ENCODE measurements at places on chromosomes 3 and 15.

DNA sequence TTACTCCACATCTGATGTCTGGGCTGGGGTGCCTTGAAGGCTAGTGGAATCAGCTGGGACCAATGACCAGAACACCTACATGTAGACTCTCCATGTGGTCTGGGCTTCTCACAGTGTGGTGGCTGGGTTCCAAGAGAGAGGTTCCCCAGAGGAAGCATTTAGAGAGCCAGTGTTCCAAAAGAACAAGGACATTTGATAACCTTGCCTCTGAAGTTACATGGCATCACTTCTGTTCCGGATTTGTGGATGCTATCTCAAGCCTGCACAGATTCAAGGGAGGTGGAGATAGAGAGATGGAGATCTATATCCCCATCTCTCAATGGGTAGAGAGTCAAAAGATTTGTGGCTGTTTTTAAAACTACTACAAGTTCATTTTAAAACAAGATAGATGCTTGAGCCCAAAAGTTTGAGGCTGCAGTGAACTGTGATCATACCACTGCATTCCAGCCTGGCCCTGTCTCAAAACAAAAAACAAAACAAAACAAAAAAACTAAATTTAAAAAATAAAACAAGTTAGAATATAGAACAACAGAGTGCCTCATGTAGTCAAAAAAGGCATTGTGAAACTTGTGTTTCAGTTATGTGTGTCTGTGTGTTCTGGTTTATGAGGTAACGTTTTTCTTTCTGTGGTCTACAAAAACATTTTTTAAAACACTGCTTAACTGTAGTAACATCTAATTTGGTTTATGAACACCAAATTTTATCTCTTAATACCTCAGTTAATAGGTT lies 44.8 kb downstream of the PDE8A start:
- DNase-seq: no peak

DNA sequence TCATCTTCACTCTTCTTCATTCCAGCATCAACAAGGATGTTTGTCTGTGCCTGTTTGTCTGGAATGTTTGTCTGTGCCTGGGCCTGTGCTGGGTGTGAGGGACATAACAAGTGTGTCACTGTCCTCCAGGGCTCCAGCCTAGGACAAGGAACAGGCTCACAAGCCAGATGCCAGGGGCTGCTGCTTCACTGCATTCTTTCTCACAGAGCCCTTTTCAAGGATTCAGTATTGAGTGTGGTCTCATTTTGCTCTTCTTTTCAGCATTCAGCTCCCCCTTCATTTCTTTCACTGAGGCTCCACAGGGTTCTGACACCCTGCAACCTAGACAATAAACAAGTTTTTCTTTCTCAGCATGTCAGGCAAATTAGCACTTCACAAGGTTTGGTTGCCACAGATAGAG lies 43.6 kb upstream of the KY start:
- DNase-seq: no peak

GRCh38 chr15:49644364-49644794 lies 23.5 kb downstream of the DTWD1 start:
- no peak for DNase-seq

GRCh38 chr15:72389231-72389630 lies 8.9 kb upstream of the TMEM202 start:
- DNase-seq: no peak

- no peak for DNase-seq
Observed at GRCh38 chr3:48064292-48064829, 48.1 kb upstream of the MAP4 start.

DNA sequence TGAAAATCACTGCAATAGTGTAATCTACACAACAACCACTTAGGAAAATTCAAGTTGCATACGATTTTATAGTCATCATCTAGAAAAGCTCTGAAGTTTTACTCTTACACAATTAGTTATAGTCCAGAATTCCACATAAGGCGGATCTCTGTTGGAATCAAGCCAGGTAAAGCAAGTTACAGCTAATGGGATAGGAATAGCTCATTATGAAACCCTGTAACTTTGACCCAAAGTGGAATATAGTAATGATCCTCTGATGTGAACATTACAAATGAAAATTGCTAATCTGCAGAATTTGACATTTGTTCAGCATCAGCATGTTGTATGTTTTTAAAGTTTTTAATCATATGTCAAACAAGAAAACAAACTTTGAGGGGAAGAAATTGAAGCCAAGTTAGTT lies 4.4 kb downstream of the CERS3 start:
- no peak for DNase-seq

- no peak for DNase-seq
Observed at GRCh38 chr15:81516461-81516860, 142.4 kb upstream of the TMC3 start.

DNA sequence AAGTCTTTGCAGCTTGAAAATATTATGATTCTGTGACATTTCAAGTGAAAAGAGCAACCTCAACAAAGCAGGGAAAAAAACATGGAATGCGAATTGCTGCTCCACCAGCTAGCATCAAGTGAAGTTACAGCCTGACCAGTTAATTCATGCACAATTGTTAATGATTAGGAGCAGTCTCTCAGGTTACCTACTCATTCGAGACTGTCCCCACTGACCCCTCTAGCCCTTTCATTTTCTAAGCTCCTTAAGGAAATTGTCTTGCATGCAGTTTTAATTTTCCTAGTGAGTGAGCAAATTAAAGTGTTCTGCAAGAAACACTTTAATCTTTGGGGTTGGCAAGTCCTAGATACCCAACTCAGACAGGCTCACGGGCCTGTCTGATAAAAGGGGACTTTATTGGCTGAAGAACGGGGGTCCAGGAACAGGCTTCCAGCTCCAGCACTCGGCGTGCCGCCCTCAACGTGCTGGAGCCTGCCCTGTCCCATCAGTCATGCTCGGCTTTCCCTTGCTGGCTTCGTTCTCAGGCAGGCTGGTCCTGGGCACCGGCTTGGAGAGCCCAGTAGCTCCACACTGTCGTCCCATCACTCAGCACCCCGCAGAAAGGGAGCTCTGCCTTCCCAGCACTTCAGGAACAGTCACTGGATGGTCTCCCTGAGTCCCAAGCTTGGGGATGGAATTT lies 18.3 kb downstream of the PODXL2 start:
- no peak for DNase-seq

- DNase-seq: no peak
Observed at GRCh38 chr15:99963096-99963825, 230.0 kb upstream of the LYSMD4 start.

- no peak for DNase-seq
Observed at GRCh38 chr3:12444582-12445471, 39.5 kb upstream of the TSEN2 start.

DNA sequence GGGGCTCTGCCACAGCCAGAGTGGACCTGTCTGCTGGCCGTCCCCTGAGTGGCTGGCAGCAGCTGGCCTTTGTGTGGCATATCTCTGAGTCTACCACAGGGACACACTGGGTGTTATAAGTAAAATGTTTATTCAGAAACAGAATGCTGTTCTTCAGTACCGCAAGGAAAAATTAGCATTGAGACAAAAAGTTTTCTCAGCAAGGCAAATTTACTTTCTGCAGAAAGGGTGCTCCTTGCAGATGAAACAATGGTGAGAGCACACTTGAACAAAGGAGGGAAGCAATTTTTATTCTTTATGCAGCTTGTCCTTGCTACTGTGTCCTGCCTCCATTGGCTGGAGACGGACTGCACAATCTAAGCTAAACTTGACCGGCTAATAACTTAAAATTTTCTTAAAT lies 4.0 kb downstream of the TMEM89 start:
- no peak for DNase-seq

GRCh38 chr3:114408736-114409670 lies 115.2 kb downstream of the TIGIT start:
- DNase-seq: no peak

GRCh38 chr3:131386429-131387165 lies 5.0 kb downstream of the NUDT16 start:
- no peak for DNase-seq

DNA sequence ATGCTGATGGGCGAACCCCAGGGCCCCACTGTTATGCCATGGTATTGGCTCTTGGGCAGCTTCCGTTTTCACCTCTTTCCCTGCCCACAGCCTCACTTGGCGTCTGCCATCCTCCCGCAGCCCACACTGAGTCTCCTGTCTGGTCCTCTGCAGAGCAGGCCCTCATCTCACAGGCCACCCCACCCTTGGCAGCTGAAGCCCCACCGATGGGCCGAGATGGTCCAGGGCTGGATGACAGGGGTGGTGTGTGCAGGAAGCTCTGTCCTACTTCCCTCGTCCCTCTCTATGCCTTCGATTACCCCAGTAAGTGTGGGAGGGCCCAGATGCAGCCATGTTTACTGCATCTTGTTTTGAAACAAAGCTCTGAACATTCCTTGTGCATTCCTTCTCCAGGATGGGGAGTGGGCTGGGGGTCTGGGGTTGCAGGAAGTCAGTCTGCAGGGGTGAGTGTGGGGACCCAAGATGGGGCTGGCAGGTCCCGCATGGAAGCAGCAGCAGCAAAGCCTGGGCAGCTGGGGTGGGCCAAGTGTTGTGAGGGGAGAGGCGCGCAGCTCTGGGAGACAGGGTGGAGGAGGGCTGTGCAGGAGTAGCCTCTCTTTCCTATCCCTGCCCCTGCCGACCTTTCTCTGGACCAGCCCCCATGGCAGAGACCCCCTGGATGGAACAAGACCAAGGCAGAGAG lies 20.9 kb downstream of the TBC1D21 start:
- no peak for DNase-seq

DNA sequence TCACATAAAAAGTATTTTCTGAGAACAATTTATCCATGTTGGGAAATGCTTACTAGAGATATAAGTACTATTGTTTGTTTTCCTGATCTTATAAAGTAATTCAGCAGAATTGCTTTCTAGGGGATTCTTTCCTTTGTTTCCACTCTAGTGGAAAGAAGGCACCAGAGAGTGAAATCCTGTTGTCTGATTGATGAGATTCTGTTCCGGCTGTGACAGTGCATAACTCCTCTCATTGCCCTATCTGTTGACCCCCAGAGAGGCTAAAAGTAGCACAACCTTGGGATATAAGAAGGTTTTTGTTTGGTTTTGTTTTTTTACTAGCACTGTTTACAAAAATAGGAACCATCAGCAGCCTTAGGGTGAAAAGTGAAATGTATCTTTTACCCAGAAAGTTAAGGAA lies 114.1 kb downstream of the ALCAM start:
- no peak for DNase-seq

DNA sequence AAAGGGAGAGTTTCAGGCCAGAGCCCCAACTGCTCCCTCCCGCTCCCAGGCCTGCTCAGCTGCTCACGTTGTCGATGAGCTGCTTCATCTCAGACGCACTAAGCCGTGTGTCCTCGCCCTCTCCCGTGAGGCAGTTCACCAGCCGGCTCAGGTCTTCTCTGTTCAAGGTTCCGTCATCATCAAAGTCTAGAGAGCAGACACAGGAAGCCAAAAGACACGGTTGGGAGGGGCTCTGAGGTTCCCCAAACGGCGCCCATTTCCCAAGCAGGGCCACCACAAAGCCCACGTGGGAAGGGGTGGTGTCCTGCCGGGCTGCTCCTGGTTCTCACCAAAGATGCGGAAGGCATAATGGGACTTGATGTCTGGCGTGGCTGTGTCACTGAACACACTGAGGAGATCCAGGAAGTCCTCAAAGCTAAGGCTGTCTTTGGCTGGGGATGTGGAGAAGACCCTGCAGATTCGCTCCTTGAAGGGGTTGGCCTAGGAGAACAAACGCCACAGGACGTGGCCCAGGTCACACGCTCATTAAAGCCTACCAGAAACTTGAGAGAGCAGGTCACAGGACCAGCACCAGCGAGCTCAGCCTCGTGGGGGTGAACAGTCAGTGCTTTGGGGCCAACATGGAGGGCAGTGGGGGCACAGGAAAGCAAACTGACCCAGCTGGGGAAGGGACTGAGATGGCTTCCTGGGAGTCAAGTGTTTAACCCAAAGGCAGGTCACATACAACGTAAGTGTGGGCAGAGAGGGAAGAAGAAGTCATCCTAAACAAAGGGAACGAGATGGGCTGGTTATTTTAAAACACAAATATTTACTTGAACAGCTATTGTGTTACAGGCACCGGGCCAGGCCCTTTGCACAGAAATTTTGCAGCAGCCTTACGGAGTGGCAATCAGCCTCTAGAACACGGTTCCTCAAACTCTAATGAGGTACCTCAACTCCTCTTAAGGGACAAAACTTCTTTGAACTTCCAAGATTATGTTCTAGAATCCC lies 2.4 kb downstream of the CIB1 start:
- peak; percentile 83 for DNase-seq

GRCh38 chr3:150293401-150294001 lies 114.6 kb upstream of the TSC22D2 start:
- DNase-seq: no peak

GRCh38 chr3:45932112-45932511 lies 11.2 kb upstream of the CXCR6 start:
- DNase-seq: no peak

DNA sequence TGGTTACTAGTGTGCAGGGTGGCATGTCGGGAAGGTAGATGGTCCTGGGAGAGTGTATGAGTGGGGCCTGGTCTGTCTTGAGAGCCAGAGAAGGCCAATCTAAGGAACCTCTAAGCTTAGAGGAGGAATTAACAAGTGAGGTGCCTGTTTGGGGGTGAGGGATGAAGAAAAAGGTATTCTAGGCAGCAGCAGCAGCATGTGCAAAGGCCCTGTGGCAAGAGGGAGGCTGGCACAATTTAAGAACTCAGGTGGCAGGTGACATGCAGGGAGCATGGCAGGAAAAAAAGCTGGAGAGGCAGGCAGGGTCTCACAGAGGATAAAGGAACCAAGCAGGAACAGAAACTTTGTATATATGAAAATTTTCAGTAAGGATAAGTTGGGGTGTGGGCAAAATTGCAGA lies 51.2 kb downstream of the SPSB4 start:
- DNase-seq: no peak

DNA sequence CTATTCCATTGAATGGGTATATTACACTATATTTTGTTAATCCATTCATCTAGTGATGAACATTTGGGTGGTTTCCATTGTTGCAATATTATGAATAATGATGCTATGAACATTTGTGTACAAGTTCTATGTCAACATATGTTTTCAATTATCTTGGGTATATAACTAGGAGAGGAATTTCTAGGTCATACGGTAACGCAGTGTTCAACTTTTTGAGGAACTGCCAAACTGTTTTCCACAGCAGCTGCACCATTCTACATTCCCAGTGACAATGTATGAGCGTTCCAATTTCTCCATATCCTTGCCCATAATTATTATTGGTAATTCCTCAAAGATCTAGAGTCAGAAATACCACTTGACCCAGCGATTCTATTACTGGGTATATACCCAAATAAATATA lies 24.1 kb upstream of the RORA start:
- no peak for DNase-seq

All from CD4-positive, alpha-beta T cell treated with Interleukin-6 at 100 ng/mL for 8 hours (primary cell).